ENCODE measurements at places on chromosomes 4 and X. TPM values are rescaled to one million over a fixed set of nuclear protein-coding genes. Genes with fewer than 3 reads are reported as not detected.

TEX11 gene
- total RNA-seq = not detected

SMIM14 gene
- total RNA-seq = 11.4 TPM

TNIP3 gene
- total RNA-seq = not detected

CHRNA9 gene
- not detected for total RNA-seq

IL2 gene
- total RNA-seq = not detected

DNA sequence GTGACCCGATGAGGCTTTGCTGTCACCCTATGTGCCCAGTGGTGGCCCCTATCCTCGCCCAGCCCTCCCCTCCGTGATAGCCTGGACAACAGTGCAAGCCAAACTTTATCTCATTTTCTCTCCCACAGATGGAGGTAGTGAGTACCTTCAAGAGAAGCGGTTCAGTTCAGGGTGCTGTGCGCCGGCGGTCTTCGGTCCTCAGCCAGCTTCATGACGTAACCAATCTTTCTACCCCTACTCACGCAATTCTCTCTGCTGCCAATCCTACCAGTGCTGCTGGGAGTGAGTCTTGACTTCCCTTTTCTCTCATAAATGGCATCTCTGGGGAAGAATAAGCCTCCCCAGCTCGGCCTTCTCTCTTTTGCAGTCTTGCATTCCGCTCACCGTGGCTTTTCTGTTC lies 29.5 kb downstream of the CCNQ start:
- no peak overlapping the region for H3K4me3 ChIP-seq
- H3K36me3 ChIP-seq = no peaks in the 10 kb centered on the region
- no peak overlapping the region for H3K27ac ChIP-seq
- no peak for DNase-seq
- H3K4me1 ChIP-seq = no peaks in the 10 kb centered on the region

DNA sequence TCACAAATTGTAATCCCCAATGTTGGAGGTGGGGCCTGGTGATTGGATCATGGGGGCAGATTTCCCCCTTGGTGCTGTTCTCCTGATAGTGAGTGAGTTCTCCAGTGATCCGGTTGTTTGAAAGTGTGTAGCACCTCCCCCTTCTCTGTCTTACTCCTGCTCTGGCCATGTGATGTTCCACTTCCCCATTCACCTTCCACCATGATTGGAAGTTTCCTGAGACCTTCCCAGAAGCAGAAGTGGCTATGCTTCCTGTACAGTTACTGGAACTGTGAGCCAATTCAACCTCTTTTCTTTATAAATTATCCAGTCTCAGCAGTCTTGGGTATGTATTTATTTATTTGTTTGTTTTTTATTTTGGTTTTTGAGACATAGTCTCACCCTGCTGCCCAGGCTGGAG lies 143.2 kb downstream of the CPE start:
- no peak overlapping the region for H3K27ac ChIP-seq
- DNase-seq = no peak
- H3K4me3 ChIP-seq = no peak overlapping the region
- H3K36me3 ChIP-seq = no peaks in the 10 kb centered on the region

GRCh38 chr4:108247387-108248049 lies 78.8 kb upstream of the LEF1 start:
- H3K27me3 ChIP-seq = peaks cover 3% of the 10 kb centered on the region
- H3K4me1 ChIP-seq = no peaks in the 10 kb centered on the region
- no peak for DNase-seq
- H3K27ac ChIP-seq = no peak overlapping the region

- H3K4me1 ChIP-seq = peaks cover 3% of the 10 kb centered on the region
- peaks cover 39% of the 10 kb centered on the region for H3K27me3 ChIP-seq
- no peak for DNase-seq
- H3K36me3 ChIP-seq = no peaks in the 10 kb centered on the region
- no peak overlapping the region for H3K27ac ChIP-seq
These were observed 2.7 kb downstream of the CLRN2 start for GRCh38 chr4:17517664-17518063.

DNA sequence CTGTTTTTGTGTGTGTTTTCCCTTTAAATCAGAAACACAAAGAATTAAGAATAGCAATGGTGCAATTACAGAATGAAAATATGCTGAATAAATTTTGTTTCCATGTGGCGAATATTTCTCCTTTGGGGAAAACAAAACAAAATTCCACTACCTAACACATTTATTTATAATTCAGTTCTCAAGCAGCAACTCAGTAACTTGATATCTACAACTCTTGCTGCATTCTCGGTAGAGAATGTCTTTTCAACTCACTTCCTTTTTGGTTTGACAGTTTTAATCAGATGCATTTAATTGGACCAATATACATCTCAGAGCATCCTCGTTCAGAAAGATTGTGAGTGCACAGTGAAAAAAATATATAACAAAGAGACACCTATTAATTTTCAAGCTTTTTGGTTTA lies 30.8 kb downstream of the ZNF827 start:
- DNase-seq = no peak
- H3K36me3 ChIP-seq = peaks cover under 1% of the 10 kb centered on the region
- H3K27me3 ChIP-seq = no peaks in the 10 kb centered on the region
- peaks cover 71% of the 10 kb centered on the region for H3K4me1 ChIP-seq

DNA sequence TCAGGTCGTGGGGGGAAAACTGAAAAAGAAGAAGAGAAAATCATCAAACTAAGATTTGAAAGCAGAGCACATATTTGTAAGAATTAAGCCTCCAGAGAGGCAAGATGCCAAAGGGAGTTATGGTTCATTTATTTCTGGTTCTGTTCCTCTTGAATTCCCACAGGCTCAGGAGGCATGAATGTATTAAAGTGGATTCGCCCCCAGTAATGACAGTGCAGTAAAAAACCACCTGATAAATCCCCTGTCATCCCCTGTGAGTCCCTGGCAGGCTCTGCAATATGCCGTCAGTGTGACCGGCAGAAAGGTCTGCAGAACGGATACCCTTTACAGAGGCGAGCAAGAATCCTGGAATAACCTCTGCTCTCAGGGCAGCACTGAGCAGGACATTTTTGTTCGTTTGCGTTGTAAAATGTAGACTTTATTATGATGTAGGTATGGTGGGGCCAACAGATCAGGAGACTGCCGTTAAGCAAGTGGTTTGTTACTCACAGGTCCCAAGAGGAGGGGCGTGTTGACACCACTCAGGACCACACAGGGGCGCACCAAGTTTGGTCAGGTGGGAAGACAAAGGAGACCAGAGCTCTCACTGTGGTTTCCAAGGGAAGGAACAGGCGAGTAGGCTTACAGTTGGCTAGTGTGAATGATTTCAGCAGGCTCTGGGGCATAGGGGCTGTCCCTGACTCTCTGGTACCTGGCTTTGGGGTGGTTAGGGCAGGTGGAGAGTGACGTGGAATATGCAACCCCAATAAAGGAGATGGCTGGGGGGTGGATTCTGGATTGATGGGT lies 75.3 kb downstream of the DHRSX start:
- H3K27ac ChIP-seq = no peak overlapping the region
- peaks cover 54% of the 10 kb centered on the region for H3K36me3 ChIP-seq
- H3K4me3 ChIP-seq = no peak overlapping the region
- no peak for DNase-seq

- no peaks in the 10 kb centered on the region for H3K27me3 ChIP-seq
- no peaks in the 10 kb centered on the region for H3K36me3 ChIP-seq
- H3K27ac ChIP-seq = no peak overlapping the region
These were observed 163.1 kb downstream of the CPE start for GRCh38 chr4:165541851-165542459.

DNA sequence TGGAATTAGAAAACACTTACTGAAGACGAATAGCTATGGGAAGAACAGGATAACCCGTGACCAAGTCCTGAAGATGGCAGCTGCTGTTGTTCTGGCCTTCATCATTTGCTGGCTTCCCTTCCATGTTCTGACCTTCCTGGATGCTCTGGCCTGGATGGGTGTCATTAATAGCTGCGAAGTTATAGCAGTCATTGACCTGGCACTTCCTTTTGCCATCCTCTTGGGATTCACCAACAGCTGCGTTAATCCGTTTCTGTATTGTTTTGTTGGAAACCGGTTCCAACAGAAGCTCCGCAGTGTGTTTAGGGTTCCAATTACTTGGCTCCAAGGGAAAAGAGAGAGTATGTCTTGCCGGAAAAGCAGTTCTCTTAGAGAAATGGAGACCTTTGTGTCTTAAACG lies 2.4 kb downstream of the AGTR2 start:
- no peak for DNase-seq
- H3K4me1 ChIP-seq = no peaks in the 10 kb centered on the region
- no peak overlapping the region for H3K4me3 ChIP-seq

DNA sequence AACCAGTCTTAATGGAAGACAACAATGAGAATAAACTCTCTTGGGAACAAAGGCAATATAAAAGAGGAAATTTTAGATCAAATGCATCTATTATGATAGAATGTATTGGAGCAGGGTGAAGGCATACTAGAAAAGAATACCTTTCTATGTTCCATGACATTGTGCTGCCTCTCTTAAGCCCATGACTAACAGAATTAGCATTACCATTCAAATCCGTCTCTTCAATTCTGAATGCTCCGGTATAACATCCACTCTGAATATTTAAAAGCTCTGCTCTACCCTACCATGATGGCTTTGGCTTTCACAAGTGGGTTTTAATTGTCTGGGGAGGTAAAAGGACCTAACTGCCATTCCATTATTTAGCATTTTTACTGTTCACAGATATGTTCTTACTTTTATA lies 1878.4 kb downstream of the ARAP2 start:
- no peak overlapping the region for H3K27ac ChIP-seq
- H3K4me1 ChIP-seq = no peaks in the 10 kb centered on the region
- H3K27me3 ChIP-seq = no peaks in the 10 kb centered on the region
- H3K36me3 ChIP-seq = no peaks in the 10 kb centered on the region

DNA sequence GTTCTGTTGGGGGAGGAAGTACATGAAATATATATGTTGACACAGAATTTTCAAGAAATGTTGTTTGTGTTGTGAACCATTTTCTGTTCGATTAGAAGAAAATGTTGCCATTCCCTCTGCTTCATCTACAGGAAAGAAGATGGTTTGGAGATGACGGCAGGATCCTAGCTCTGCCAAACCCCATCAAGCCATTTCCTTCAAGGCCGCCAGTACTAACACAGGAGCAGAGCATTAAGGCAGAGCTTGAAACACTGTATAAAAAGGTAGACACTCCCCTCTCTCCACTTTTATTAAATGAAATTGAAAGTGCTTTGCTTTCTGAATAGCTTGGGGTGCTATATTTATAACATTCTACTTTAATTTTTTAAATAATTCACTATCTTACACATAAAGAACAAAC lies 46.8 kb downstream of the CC2D2A start:
- no peak overlapping the region for H3K4me3 ChIP-seq
- DNase-seq = no peak
- no peaks in the 10 kb centered on the region for H3K27me3 ChIP-seq
- no peak overlapping the region for H3K27ac ChIP-seq
- peaks cover 65% of the 10 kb centered on the region for H3K36me3 ChIP-seq
- H3K4me1 ChIP-seq = no peaks in the 10 kb centered on the region

GRCh38 chrX:76555816-76556215 lies 128.3 kb downstream of the MAGEE1 start:
- no peaks in the 10 kb centered on the region for H3K4me1 ChIP-seq
- no peaks in the 10 kb centered on the region for H3K27me3 ChIP-seq
- DNase-seq = no peak
- no peak overlapping the region for H3K27ac ChIP-seq
- H3K36me3 ChIP-seq = no peaks in the 10 kb centered on the region

GRCh38 chr4:129822701-129823100 lies 726.7 kb downstream of the C4orf33 start:
- H3K27me3 ChIP-seq = no peaks in the 10 kb centered on the region
- peaks cover 3% of the 10 kb centered on the region for H3K4me1 ChIP-seq
- no peak overlapping the region for H3K27ac ChIP-seq
- DNase-seq = peak; percentile 9
- no peak overlapping the region for H3K4me3 ChIP-seq

DNA sequence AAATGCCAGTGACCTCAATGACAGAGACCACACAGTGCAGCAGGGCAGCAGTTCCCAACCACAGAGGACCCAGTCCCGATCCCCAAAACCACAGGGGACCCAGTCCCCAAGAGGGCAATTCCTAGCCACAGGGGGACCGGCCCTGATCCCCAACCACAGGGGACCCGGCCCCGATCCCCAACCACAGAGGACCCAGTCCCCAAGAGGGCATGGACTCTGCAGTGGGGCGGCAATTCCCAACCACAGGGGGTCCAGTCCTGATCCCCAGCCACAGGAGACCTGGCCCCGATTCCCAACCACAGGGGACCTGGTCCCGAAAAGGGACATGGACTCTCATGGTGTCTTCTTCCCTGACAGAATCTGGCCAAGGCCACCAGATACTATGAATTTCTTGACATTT lies 136.3 kb downstream of the AFAP1 start:
- H3K27ac ChIP-seq = no peak overlapping the region
- no peak for DNase-seq
- peaks cover 44% of the 10 kb centered on the region for H3K4me1 ChIP-seq
- no peaks in the 10 kb centered on the region for H3K27me3 ChIP-seq
- peaks cover 16% of the 10 kb centered on the region for H3K36me3 ChIP-seq

DNA sequence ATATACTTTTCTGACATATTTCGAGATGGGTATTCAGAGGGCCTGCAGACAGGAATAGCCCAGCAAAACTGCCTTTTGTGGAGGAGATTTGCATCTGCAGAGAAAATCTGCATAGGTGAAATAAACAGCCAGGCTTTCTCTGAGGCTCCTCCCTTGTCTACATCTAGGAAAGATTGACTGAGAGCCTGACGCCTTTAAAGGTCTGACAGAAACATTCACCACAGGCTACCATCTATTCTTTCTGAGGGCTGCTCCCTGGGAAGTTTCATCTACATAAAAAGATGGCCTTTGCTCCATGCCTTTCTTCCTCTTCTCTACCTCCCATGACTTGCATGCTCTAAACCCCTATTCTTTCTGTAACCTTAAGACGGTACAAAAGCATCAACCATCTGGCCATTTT lies 55.0 kb upstream of the AP1S2 start:
- no peaks in the 10 kb centered on the region for H3K4me1 ChIP-seq
- no peak for DNase-seq
- H3K36me3 ChIP-seq = no peaks in the 10 kb centered on the region
- H3K27ac ChIP-seq = no peak overlapping the region
- H3K4me3 ChIP-seq = no peak overlapping the region

DNA sequence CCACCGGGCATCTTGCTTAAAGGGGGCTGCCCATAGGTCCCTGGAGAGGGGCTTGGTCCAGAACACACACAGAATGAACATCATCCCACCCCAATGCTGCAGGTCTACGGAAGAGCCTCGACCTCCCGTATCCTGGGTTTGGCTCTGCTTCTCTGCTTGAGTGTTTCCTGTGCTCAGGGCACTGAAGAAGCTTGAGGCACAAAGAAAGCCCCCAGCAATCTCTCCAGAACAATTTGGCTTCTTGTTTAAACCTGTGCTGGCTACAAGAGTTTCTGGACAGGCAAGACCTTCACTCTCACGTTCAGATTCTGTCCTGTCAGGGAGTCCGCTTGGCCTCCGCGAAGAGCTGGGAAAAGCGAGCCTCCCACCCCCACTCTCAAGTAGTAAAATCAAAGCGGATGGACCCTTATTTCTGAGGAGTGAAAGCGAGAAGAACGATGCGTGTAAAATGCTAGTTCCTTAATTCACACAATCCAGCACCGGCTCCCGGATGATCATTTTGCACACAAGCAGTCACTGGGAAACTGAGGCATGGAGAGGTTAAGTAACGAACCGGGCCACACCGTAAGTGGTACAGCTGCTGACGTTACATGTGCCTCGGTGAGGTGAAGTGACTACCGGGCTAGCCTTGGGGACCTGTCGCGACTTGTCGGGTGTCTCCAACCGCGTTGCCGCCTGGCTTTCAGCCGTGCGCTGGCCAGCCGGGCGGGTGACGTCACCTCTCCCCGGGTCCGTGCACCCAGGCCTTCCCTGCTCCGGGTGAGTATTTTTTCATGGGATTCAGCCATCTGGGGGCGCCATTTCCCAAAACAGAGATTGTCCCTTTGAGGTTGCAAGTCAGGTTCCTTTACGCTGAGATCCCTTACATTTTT lies 3.1 kb upstream of the SFRP2 start:
- H3K4me3 ChIP-seq = peak overlapping the region; percentile 51
- DNase-seq = no peak
- H3K4me1 ChIP-seq = peaks cover 36% of the 10 kb centered on the region
